ENCODE measurements at places on chromosomes 12 and 14.
A peak's percentile ranks its signal among the peaks of the same experiment; 100 is the strongest.

DNA sequence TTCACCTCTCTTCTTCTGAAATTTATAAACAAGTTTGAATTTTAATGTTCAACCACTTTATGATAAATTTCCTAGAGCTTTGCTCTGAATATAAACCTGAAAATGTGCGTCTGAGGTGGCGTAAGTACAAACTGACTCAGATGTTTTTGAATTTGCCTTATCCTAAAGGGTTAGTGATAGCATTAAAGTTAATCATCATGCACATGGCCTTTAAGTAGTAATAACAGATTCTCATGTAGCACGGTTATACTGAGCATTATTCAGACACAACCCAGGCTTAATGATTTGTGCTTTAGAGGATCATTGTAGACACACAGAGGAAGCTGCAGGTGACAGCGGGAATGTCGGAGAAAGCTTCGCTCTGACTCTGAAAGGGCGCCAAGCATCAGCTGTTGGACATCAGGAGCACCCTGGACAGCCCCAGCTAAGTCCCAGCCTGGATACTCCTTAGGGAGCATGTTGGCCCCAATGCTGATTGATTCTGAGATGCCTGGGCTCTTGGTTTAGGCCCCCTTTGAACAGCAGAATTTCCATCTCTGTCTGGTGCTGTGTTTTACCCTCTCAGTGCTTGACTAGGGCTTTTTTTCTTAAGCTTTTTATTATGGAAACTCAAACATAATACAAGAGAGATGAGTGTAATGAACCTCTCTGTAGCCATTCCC lies 91.1 kb downstream of the PLXNC1 start:
- DNase-seq = no peak

DNA sequence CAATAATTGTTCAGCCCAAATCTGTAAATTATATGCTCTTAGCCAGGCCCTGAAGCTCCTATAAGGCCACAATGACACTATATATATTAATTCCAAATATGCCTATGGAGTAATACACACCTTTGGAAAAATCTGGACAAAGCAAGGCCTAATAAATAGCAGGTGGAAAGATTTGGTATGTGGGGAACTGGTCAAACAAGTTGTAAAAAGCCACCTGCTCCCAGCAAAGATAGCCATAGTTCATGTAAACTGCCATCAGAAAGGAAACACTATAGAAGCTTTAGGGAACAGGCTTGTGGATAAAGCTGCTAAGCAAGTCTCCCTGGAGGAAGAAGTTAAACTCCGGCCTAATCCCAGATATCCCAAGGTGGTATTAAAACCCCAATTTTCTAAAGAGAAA lies 29.7 kb downstream of the PRMT8 start:
- no peak for DNase-seq

GRCh38 chr12:105928436-105928835 lies 210.3 kb downstream of the NUAK1 start:
- no peak for DNase-seq

DNA sequence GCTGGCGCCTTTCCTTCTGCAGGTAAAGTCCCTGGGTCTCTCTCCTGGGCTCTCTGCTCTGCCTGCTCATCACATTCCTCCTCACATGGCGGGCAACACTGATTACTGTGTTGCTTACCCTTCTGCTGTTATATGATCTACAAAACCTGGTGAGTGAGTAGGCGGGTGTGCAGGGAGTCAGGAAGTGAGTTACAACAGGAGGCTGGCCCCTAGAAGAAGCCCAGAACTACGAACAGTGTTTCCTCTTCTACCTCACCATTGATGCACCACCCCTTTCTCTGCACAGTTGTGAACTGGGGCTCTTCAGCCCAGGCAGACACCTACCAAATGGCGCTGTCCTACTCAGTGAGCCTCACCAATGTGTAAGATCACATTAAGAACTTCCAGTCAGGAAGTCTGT lies 4.9 kb upstream of the KLHL33 start:
- no peak for DNase-seq

DNA sequence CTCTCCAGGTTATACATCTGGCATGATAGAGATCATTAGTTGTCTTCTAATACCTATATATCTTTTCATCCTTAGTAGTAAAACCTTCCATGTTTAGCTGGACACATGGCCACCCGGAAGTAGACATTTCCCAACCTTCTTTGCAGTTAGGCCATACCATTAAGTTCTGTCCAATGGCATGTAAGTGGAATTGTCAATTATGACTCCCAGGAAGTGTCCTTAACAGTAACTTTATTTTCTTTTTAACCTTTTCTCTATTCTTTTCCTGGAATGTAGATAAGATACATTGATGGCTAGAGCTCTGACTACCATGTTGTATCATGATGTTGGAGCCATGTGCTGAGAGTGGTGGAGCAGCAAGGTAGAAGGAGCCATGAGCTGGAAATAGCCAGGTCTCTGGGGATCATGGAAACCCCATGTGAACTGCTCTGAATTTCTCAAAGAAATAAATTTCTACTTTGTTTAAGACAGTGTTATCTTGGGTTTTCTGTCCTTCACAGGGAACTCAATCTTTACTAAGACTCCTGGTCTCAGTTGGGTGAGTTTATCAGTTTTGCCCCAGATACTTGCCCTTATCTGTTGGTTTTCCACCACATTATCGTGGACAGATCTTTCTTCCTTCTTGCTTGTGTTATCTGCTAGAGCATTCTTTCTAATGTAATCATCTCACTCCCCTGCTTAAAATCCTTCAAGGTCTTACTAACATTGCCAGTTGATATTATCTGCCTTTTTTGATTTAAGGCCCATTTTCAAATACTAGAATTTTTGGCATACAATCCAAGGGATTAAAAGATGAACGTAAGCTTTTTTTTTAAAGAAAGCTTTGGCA lies 5.1 kb upstream of the LTA4H start:
- DNase-seq = no peak

DNA sequence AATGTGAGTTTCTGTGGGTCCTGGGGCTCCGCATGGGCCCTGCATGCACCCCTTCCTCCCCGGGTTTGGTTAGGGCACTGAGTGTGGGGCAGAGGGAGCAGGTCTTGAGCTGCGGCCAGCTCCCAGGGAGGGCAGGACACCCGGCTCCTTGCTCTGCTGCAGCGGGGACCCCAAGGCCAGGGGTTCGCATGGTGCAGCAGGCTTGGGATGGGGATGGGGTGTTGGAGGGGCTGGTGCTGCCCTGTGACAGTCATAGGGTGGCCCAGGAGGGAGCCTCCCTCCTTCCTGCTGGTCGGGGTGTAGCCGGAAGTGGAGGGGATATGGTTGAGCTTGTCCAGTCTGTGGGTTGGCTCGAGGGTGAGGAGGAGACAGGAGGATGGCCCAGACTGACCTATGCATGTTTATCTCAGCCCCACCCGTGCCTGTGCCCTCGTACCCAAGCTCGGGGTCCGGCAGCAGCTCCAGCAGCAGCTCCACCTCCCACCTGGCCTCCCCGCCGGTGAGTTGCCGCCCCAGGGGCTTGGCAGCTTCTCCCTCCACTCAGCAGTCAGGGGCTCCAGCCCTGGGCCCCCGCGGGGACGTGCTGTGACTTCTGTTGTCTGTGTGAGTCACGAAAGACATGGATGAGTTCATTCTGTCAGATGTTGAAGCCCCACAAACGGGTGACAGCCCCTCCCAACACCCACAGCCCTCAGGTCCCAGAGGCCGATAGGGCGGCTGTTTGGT lies 16.0 kb downstream of the ULK1 start:
- DNase-seq = no peak

DNA sequence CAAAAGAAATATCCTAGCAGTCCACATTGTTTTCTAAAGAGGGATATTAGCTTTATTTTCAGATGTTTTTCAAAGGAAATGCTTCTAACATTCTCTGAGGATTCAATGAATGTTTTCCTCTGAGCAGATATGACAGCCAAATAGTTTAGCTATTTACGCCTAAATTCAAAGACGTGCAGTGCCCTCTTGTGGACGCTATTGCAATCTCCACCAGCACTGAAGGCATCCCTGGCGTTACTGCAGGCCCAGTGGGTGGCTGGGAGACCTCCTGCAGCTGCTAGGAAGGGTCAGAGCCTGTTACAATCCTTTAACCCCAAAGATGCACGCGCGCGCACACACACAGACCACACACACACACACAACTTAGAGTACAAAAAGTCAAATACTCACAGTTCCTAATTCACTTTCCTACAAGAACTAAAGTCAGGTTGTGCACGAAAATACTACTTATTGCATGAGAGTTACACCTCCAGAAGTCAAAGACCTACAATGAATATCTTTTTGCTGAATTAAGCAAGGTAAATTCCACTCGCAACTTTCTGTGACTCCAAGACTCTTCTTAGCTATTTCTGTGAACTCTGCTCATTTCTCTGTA lies 589.3 kb upstream of the TMEM132C start:
- peak; percentile 15 for DNase-seq

DNA sequence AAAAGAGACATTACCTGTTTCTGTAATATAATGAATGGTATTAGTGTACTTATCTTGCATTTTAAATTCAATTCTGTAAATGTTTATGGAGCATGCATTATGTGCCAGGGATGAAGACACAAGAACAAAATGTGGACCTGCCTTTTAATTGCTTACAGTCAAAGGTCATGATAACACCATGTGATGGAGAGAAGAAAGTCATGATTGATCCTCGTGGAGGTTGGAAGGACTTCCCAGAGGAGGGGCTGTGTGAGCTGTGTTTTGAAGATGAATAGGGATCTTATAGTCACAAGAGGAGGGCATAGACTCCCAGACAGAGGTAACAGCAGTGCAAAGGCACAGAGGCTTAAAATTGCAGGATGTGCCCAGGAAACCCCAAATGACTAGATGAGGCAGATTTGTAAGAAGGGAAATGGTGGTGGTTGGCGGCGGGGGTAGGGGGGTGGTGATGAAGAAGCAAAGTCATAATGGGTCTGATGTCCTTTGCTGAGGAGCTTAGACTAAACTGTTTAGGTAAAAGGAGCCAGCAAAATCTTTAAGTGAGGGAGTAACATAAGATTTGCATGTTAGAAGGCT lies 151.5 kb downstream of the PRKCH start:
- DNase-seq = peak; percentile 65

DNA sequence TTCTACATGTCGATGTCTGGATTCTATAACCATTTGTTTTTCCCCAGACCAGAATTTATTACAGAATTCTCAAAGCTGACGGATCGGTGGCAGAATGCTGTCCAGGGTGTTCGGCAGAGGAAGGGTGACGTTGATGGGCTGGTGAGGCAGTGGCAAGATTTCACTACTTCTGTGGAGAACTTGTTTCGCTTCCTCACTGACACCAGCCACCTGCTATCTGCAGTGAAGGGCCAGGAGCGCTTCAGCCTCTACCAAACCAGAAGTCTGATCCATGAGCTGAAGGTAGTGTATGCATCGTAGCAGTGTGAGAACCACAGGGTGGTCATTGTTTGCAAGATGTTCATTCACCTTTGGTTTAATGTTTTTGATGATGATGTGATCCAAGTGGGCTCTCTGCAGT lies 124.0 kb downstream of the ESR2 start:
- DNase-seq = no peak

GRCh38 chr12:97501422-97501821 lies 38.8 kb downstream of the RMST start:
- DNase-seq = no peak

DNA sequence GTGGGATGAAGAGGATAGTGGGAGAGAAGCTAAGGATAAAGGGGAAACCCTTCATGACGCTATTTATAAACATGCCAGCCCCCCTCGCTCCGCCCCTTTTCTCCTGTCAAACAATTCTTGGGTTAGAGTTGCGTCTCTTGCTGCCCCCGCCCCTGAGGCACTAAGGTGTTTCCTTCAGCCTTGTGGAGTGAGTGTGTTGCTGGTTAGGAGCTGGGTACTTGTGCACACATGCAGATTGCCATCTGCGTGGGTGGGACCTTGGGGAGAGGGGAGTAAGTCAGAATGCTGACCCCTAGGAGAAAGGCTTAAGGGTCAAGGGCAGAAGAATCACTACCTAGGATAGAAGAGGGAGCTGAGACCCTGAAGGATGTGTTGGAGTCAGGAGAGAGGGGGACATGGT lies 5.4 kb downstream of the FOXJ2 start:
- no peak for DNase-seq

GRCh38 chr12:57225680-57226210 lies 3.8 kb upstream of the SHMT2 start:
- no peak for DNase-seq

- no peak for DNase-seq
Measured at GRCh38 chr12:25332143-25332542, 81.4 kb upstream of the KRAS start.

DNA sequence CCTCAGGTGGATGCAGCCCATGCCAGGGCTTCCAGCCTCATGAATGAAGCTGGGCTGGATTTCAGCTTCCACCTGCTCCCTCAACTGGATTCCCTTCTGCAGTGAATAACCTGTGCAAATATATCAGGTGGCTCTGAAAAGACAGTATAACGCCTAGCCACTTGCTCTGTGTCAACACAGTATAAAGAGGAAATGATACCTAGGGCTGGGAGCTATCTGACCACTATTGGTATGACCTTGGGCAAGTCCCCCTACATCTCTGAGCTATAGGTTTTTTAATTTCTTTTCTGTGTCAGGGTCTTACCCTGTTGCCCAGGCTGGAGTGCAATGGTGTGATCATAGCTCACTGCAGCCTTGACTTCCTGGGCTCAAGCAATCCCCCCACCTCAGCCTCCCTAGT lies 19.8 kb downstream of the ISM2 start:
- no peak for DNase-seq

DNA sequence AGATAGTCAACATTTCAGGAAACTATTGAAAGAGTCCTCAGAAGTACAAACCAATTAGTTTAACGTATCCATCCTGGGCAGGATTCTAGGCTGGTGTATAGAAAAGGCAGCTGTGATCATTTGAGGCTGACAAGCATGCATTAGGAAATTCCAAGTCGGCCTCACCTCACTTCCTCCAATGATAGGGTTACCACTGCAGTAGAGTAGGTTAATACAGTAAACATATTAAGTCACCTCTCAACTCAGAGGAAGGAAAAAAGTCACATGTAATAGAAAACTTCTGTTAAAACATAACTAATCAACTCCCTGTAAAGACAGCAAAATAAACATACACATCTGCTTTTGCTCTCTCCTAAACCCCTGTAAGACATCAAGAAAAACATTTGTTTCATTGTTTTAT lies 33.5 kb downstream of the MED13L start:
- no peak for DNase-seq

DNA sequence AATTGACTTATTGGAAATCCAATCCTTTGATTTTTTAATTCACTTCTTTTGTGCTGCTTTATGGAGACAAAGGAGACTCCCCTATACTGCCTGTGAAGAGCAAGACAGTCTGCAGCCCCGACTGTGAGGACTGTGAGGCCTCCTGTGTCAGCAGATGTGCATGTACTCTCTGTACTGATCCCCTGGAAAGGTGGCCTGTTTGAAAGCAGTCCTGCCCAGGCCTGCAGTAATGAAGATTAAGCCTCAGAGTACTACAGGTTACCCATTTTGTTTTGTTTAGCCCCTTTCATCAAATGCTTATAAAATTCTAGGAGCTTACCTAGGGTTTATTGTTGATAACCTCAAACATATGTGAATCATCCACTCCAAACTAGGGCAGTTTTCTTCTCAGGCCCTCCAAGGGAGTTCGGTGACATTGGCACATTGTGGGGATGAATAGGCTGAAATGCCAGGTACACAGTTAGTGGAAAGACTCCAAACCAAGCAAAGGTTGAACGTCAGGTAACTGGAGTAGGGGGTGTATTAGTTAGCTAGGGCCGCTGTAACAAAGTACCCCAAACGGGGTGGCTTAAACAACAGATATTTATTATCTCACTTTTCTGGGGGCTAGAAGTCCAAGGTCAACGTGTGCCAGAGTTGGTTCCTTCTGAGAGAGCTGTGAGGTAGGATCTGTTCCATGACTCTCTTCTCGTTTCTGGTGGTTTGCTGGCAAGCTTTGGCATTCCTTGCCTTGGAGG lies 208.7 kb upstream of the BCL2L14 start:
- no peak for DNase-seq
